ENCODE measurements at places on chromosomes 2 and 18.

DNA sequence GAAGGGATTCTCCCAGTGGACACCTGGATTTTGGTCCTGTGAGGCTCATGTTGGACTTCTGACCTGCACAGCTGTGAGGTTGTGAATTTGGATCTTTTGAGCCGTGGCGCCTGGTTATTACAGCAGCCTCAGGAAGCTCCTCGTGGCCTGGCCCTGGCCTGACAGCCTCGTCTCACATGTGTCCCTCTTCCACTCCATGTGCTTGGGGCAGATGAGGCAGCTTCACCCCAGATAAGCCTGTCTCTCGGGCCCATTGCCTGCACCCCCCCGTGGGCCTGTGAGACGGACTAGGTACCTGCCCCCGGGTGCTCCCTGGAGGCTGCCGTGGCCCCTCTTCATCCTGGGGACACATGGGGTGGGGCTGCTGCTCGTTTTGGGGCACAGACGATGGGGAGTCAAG lies 51.2 kb downstream of the CTDP1 start:
- no peak for DNase-seq

- DNase-seq: no peak
These were observed 11.2 kb upstream of the SCYGR5 start for GRCh38 chr2:227655454-227655853.

DNA sequence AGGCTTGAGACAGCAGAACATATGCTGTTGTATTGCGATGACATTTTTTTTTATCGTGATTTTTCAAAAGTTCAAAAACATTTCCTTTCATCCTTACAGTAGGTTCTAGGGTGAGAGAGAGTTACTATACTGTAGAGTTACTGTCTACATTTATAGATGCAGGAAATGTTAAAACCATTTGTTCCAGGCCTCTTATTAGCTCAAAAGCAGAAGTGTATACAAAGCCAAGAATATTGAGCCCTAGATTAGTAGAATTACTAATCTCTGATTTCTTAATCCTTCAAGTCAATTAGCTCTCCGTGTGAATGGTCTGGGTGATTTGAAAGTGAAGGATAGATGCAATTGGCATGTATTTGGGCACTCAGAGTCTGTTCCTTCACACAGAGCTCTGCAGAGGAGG lies 73.1 kb downstream of the MAPRE2 start:
- DNase-seq: no peak

GRCh38 chr2:1651121-1652033 lies 92.9 kb downstream of the PXDN start:
- no peak for DNase-seq

GRCh38 chr2:119233326-119234020 lies 9.8 kb downstream of the STEAP3 start:
- no peak for DNase-seq

DNA sequence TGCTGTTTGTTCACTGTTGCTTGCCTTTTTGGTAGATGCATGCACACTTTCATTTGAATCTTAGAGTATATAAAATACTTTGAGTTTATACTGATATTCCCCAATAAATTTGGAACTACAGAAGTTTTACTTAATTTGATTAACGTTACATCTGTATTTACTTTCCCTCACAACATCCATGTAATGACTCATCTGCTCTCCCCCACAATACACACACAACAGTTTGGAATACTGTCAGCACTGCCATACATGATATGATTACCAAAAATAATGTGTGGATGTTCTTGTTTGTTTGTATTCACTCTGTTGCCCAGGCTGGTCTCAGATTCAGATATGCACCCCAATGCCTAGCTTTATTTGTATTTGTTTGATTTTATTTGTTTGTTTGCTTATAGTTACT lies 144.2 kb downstream of the WDR7 start:
- no peak for DNase-seq

DNA sequence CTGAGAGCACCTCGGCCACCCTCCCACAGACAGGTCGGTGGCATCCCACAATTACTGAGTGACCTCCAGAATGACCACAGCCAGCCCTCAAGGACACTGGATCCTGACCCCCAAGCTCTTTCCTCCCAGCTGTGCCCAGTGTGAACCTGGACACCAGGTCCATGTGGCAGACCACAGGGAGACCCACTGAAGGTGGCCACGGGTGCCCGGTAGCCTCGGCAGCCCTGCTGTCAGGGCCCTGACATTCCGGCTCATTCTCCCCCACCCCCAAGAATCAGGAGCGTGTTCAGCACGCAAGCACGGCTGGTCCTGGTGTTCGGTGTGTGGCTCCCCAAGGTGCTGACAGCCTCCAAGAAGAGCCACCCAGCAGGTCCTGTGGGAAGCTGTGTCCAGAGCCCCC lies 32.8 kb downstream of the AQP12A start:
- no peak for DNase-seq

- DNase-seq: no peak
These were observed 28.6 kb downstream of the TEX44 start for GRCh38 chr2:231621051-231621879.

DNA sequence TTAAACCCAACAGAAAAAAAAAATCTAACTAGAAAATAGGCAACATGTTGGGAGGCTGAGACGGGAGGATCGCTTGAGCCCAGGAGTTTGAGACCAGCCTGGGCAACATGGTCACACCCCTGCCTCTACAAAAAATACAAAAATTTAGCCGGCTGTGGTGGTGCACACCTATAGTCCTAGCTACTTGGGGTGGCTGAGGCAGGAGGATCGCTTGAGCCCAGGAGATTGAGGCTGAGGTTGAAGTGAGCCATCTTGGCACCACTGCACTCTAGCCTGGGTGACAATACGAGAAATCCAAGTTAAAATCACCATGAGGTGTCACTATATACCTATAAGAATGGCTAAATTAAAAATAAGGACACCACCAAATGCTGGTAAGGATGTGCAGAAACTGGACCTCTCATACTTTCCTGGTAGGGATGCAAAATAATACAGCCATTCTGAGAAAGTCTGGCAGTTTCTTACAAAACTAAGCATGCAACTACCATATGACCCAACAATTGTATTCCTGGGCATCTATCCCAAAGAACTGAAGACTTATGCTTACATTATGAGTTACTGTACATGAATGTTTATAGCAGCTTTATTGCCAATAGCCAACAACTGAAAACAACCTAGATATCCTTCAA lies 2.2 kb downstream of the SEPTIN10 start:
- DNase-seq: no peak

GRCh38 chr2:26562811-26563645 lies 78.1 kb downstream of the CIB4 start:
- DNase-seq: no peak

DNA sequence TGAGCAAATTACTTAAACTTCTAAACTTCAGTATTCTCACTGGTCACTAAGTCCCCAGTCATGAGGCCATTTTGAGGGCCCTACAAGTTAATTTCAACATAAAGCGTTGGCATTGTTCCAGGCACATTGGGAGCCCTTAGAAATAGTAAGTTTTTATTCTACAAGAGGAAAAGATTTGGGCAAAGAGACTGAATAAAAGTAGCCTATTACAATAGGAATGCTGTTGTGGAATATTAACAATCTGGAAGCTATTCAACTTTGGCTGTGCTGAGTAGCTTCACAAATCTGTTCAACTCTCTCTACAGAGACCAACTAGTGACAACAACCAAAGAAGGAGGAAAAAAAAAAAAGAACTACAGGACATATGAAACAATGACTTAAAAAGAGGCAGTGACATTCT lies 1287.5 kb upstream of the NXPH2 start:
- DNase-seq: no peak

DNA sequence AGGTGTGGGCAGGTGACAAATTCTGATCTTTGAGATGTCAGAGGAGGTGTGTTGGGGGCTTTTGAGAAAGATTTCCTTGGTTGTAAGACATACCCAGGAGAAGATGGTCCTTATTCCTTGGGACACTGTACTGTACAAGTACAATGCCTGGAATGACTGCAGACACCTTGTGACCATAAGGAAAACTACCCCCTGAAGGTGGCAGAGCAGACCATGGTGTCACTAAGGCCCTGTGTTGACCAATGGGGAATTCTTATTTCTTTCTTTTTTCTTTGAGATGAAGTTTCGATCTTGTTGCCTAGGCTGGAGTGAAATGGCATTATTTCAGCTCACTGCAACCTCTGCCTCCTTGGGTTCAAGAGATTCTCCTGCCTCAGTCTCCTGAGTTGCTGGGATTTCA lies 4.4 kb upstream of the ANKRD29 start:
- DNase-seq: no peak

- DNase-seq: no peak
These were observed 675 bp upstream of the MLPH start for GRCh38 chr2:237486334-237486818.

- DNase-seq: no peak
These were observed 37.4 kb downstream of the PNO1 start for GRCh38 chr2:68195096-68195495.

DNA sequence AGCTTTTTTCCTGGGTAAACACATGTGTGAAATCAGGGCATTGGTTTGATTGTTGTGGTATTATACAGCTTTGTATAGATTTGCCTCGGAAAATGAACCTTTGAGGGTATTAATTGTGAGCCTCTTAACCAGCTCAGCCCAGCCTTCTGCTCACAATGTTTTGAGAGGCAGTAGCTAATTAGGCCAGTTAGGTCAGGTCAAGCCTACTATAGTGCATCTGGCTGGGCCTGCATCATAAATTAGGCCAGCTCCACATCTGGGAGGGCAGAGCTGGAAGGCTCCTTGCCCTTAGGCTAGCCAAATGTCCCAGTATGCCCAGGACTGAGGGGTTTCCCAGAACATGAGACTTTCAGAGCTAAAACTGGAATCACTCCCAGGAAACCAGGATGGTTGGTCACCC lies 43.0 kb downstream of the LRATD1 start:
- no peak for DNase-seq

DNA sequence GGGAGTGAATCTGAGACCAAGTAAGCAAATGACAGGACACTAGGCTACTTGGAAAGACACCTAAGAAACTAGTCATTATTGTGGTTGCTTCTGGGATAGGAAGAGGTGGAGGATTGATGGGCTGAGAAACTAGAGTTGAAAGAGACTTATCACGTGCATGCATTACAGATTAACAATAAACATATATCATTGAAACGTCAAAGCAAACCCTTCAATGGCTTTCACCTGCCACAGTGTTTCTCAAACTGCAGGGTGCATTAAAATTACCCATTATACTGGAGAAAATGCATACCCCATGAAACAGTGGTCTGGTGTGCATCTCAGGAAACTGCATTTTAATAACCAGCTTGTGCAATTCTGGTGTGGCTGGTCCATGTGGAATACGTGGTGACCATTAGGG lies 318.8 kb downstream of the SMAD2 start:
- DNase-seq: no peak

GRCh38 chr18:75875559-75875958 lies 448.1 kb upstream of the SMIM21 start:
- DNase-seq: no peak

- DNase-seq: no peak
These were observed 376.9 kb upstream of the REG3G start for GRCh38 chr2:78648558-78648957.

DNA sequence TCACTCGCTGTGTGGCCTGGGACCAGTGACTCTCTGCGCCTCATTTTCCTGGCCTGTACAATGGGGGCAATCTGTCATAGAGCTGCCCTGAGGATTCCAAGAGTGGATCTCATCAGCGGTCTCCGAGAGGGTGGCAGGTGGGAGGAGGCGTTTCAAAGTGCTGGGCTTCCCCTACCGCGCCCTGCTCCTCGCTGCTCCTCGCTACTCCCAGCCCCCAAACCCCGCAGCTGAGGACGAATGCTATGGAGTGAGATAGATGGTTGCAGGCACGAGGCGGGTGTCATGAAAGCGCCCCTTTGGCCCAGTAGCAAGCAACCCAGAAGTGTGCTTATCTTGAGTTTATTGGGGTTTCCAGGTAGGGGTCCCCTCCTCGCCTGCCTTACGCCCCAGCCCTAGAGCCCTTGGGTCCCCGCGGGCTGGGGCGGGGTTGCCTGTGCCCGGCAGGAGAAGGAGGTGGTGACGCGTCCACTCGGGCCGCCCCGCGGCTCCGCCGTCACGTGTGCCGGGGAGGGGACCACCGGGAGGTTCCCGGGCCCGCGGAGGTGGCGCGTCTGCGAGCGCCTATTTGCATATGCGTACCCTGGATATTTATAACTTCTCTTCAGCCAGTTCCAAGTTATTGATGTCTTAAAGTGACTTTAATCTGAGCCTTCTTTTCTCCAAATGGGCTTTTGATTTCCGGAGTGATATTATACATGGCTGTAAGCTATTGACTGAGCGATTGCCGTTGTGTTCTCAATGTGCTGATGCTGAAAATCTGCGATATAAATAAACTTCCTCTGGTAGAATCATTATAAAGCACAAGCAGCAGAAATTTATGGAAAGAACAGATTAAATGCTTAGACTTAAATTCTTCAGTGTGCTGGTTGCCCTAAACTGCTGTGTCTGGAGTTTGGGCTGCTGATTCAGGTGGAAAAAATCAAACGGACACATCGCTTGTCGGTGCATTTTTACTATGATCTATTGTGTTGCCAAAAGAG lies 263.7 kb downstream of the ATAD2B start:
- no peak for DNase-seq

DNA sequence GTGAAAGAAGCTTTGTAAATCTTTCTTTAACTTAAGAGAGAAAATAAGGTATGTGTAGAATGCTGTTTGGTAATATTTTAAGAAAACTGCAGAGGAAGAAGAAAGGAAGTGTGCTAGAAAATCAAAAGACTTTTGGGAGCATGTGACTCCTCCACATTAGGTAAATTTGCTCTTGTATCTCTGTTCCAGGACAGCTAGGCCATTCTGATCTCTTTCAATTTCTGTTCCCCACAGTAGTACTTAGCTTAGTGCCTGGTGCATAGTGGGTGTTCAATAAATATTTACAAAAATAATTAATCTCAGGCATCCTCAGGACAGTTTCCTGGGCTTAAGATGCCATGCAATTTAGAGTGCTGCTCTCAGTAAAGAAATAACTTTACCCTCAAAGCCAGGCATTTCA lies 105.0 kb downstream of the GPD2 start:
- DNase-seq: no peak

DNA sequence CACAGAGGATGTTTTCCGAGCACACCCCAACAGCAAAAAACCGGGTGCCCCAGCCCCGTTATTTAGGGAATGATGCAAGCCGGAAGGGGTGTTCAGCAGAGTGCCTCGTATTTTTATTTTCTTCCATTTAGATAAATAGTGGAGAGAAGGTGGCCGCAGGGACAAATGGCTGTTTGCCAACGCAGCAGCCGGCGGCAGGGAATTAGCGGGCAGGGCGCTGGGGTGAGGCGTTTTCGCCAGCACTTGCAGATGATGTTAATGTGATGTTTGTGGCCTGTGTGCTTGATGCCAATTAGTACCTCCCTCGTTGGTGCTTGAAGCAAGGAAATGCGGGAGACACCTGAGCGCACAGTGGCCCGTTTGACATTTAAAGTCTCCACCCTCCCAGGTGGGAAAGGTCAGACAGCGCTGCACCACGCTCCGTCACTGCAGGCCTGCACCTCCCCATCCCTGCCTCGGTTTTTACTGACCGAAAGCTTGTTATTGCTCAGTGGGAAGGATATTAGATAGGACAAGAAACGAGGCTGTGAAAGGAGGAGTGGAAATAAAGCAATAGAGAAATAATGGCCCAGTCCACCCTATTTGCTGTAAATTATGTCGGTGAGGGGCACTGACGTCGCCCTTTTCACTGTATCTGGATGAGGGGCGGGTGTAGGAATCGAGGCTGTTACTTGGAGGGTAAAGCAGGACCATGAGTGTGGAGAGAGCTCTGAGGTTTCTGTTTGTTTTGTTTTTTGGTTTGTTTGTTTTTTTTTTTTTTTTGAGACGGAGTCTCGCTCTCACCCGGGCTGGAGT lies 39.1 kb downstream of the NFATC1 start:
- DNase-seq: no peak

GRCh38 chr2:163373496-163373895 lies 362.3 kb downstream of the FIGN start:
- DNase-seq: no peak

GRCh38 chr2:39325966-39326365 lies 82.2 kb upstream of the CDKL4 start:
- DNase-seq: no peak

- DNase-seq: no peak
These were observed 225.7 kb downstream of the MTX2 start for GRCh38 chr2:176494949-176495353.
